Sigmoid colon (tissue), 7 donors: ENCODE measurements at places on chromosomes 11 and 22. TPM values are rescaled to one million over a fixed set of nuclear protein-coding genes. Genes with fewer than 3 reads are reported as not detected.

GRCh38 chr11:65063532-65063931, 5.2 kb upstream of the NAALADL1 start:
- no peak overlapping the region for H3K27ac ChIP-seq
- H3K27me3 ChIP-seq, result no peaks in the 10 kb centered on the region
- H3K36me3 ChIP-seq, result no peaks in the 10 kb centered on the region
- H3K4me1 ChIP-seq, result no peaks in the 10 kb centered on the region
- no peak overlapping the region for H3K4me3 ChIP-seq

- no peaks in the 10 kb centered on the region for H3K4me1 ChIP-seq
- no peak overlapping the region for H3K4me3 ChIP-seq
- no peaks in the 10 kb centered on the region for H3K36me3 ChIP-seq
Observed at GRCh38 chr11:123451183-123451781, 21.2 kb downstream of the GRAMD1B start.

DNA sequence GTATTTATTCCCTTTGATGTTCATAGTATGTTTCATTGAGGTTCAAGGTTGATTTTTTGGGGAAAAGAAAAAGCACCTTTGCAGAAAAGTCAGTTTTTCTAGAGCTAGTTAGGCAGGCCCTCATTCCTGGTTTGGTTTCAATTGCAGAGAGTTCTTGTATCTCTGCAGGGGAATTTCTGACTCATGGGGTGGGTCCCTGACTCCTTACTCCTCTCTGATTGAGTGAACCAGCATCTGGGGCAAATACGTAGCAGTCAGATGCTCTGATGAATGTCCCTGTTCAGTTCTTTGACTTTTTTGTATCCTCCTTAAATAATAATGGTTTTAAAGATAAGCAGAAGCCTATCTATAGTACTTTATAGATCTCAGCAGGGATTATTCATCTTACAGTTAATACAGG, 7.7 kb upstream of the NCR3LG1 start:
- no peak overlapping the region for H3K27ac ChIP-seq
- no peak overlapping the region for H3K4me3 ChIP-seq
- H3K4me1 ChIP-seq, result no peaks in the 10 kb centered on the region
- no peaks in the 10 kb centered on the region for H3K36me3 ChIP-seq
- no peaks in the 10 kb centered on the region for H3K27me3 ChIP-seq
- DNase-seq, result no peak

- no peak for DNase-seq
- no peaks in the 10 kb centered on the region for H3K4me1 ChIP-seq
- no peaks in the 10 kb centered on the region for H3K27me3 ChIP-seq
- H3K4me3 ChIP-seq, result no peak overlapping the region
- no peak overlapping the region for H3K27ac ChIP-seq
Observed at GRCh38 chr11:102573851-102574250, 43.3 kb upstream of the MMP7 start.

GRCh38 chr22:19290400-19291217, 910 bp downstream of the CLTCL1 start:
- H3K27me3 ChIP-seq, result no peaks in the 10 kb centered on the region
- no peaks in the 10 kb centered on the region for H3K4me1 ChIP-seq
- peak overlapping the region; percentile 82 for H3K27ac ChIP-seq
- no peaks in the 10 kb centered on the region for H3K36me3 ChIP-seq

GRCh38 chr22:37509059-37509860, 10.0 kb downstream of the CARD10 start:
- no peak for DNase-seq
- peak overlapping the region; percentile 19 for H3K27ac ChIP-seq
- H3K4me1 ChIP-seq, result peaks cover 8% of the 10 kb centered on the region
- H3K4me3 ChIP-seq, result no peak overlapping the region
- H3K27me3 ChIP-seq, result no peaks in the 10 kb centered on the region

GRCh38 chr11:77884186-77884828, 63.4 kb downstream of the AAMDC start:
- no peaks in the 10 kb centered on the region for H3K27me3 ChIP-seq
- H3K27ac ChIP-seq, result no peak overlapping the region
- DNase-seq, result no peak
- H3K36me3 ChIP-seq, result peaks cover 63% of the 10 kb centered on the region
- H3K4me3 ChIP-seq, result no peak overlapping the region
- no peaks in the 10 kb centered on the region for H3K4me1 ChIP-seq

DNA sequence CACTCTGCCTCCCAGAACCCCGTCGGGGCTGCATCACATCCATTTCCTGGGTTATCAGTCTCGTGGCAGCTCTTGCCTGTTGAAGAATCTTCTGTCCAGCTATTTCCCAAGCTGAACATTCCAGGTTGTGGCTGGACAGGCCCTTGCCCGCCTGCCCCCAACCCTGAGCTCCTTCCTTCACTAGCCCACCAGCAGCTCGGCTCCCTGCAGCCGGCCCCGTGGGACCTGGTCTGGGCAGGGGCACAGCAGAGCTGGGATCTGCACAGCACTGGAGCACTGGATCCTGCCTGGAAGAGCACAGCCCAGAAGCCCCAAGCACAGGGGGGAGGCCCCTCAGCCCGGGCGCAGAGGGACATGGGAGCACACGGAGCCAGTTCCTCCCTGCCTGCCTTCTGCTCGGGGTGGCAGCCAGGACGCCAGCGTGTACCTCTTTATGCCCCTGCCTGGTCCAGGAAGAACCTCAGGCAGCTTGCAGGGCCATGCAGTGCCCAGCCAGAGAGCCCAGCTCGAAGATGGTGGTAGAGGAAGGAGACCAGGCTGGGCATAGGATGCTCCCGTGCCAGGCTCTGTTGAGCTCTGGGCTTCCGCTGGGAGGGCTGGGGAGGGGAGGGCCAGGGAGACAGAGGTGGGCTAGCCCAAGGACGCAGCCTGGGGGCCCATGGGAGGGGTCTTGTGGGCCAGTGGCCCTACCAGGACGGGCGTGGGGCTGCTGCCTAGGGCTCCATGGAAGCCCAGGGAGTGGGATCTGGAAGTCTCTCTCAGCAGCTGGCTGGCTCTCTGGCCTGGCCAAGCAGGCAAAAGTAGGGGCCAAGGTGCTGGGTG, 16.6 kb upstream of the GNB1L start:
- H3K4me3 ChIP-seq, result no peak overlapping the region
- no peaks in the 10 kb centered on the region for H3K36me3 ChIP-seq
- DNase-seq, result peak; percentile 55
- H3K27me3 ChIP-seq, result no peaks in the 10 kb centered on the region
- H3K4me1 ChIP-seq, result peaks cover 14% of the 10 kb centered on the region
- H3K27ac ChIP-seq, result no peak overlapping the region

Gene HSPB2
- total RNA-seq, result not detected

GRCh38 chr22:43197271-43197941, 10.5 kb upstream of the TTLL12 start:
- H3K27me3 ChIP-seq, result peaks cover 39% of the 10 kb centered on the region
- no peak for DNase-seq
- no peak overlapping the region for H3K27ac ChIP-seq

DNA sequence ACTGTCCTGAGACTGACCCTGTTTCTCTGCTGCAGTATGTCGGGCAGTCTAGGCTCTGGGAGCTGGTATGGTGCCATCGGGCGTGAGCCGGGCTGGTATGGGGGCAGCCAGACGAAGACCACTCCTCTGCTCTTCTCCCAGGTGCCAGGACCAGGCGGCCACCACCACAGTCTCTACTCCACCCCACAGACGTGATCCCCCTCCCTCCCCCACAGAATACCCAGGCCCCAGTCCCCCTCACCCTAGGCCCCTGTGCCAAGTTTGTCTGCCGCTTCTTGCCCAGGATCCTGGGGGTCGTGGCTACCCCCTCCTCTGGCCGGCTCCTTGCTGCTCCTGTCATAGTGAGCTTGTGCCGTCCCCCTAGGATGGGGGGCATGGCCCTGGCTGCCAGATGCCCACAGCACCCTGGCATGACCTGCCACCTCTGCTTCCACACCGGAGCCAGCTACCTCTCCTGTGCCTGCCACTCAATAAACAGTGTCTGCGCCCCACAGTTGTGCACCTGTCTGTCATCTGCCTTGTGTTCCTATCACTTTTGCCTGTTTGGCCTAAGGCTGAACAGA, 2.0 kb upstream of the KCNK4 start:
- H3K4me3 ChIP-seq, result no peak overlapping the region
- peaks cover 33% of the 10 kb centered on the region for H3K4me1 ChIP-seq
- no peak overlapping the region for H3K27ac ChIP-seq
- peaks cover 22% of the 10 kb centered on the region for H3K27me3 ChIP-seq

DNA sequence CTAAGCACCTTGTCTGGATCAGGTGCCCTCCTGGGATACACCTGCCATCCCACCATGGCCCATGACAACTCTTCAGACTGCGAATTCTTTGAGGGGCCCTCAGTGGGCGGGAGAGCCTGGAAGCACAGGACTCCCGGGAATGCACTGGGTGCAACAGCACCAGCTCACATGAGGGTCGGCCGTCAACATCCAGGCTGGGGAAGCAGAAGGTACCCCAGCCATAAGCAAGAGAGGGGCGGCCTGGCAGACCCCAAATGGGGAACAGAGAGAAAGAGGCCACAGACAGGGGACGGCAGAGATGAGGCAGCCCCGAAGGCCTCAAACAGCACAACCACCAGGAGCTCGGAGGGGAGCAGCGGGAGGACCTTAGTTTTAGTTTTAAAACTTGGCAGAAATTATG, 94.4 kb downstream of the PHF21B start:
- H3K4me1 ChIP-seq, result no peaks in the 10 kb centered on the region
- H3K27ac ChIP-seq, result no peak overlapping the region
- DNase-seq, result peak; percentile 44
- no peak overlapping the region for H3K4me3 ChIP-seq
- no peaks in the 10 kb centered on the region for H3K36me3 ChIP-seq

DNA sequence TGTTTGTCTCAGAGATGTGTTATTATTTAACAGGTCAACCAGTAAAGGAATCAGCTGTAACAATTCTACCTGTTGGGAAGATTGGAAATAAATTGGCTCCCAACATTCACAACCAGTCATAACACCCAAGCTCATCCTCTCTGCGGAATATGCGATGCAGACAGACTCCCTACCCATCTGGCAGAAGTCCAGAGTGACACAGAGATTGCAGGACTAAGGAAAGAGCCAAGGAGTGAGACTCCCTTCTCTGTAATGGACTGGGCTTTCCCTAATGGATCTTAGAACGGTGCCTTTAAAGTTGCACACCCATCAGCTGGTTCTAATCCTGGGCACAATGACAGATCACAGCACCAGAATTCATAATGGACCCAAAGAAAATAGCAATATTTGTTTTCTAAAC, 27.8 kb upstream of the UBASH3B start:
- H3K4me1 ChIP-seq, result no peaks in the 10 kb centered on the region
- H3K27me3 ChIP-seq, result no peaks in the 10 kb centered on the region
- peak; percentile 3 for DNase-seq
- H3K27ac ChIP-seq, result no peak overlapping the region
- H3K36me3 ChIP-seq, result no peaks in the 10 kb centered on the region

- peak; percentile 53 for DNase-seq
- peaks cover 7% of the 10 kb centered on the region for H3K4me1 ChIP-seq
- H3K4me3 ChIP-seq, result no peak overlapping the region
- no peaks in the 10 kb centered on the region for H3K36me3 ChIP-seq
- no peaks in the 10 kb centered on the region for H3K27me3 ChIP-seq
Observed at GRCh38 chr11:2091112-2091746, 48.0 kb downstream of the IGF2 start.

DNA sequence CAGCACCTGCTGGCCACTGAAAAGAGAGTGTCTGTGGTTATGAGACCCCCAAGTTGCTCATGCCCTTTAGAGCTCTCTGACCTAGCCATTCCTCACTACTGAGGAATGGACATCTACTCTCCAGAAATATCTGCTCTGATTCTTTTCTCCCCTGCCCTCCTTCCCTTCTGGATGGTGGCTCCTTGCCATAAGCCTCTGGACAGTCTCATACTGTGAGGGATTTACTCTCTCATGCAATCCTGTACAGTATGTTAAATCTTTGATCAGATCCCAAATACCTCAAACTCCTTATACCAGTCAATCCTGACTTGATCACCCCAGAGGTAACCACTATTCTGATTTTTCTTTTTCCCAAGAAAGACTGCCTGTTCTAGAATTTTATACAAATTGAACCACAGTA, 80.7 kb downstream of the ARHGAP20 start:
- H3K4me1 ChIP-seq, result peaks cover 5% of the 10 kb centered on the region
- no peaks in the 10 kb centered on the region for H3K36me3 ChIP-seq
- DNase-seq, result no peak
- no peak overlapping the region for H3K4me3 ChIP-seq

DNA sequence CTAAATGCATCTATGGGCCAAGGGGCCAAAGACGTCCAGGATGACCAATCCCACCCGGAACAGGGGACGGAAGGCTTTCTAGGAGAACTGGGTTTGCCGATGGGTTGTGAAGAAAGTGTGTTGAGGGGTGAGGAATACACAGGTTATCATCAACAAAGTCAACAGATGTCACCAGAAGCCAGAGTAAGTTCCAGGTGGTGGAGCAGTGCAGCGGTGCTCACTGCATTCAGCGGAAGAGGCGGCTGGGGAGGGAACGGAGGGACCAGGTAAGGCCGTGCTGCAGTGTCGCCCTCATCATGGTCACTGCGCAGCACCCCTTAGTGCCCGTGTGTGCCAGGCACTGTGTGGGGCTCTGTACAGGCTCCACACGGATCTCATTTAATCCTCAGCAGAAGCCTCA, 176.0 kb downstream of the EFCAB6 start:
- H3K4me3 ChIP-seq, result no peak overlapping the region
- no peaks in the 10 kb centered on the region for H3K4me1 ChIP-seq
- H3K27me3 ChIP-seq, result no peaks in the 10 kb centered on the region
- H3K27ac ChIP-seq, result no peak overlapping the region
- H3K36me3 ChIP-seq, result no peaks in the 10 kb centered on the region
